ENCODE measurements at places on chromosomes 7 and 10. TPM values are rescaled to one million over a fixed set of nuclear protein-coding genes. Genes with fewer than 3 reads are reported as not detected.
A peak's percentile ranks its signal among the peaks of the same experiment; 100 is the strongest.

- H3K36me3 ChIP-seq, result no peaks in the 10 kb centered on the region
- H3K4me1 ChIP-seq, result no peaks in the 10 kb centered on the region
- H3K4me3 ChIP-seq, result no peak overlapping the region
- H3K27me3 ChIP-seq, result no peaks in the 10 kb centered on the region
- no peak overlapping the region for H3K27ac ChIP-seq
- peak; percentile 16 for DNase-seq
Observed at GRCh38 chr7:3897430-3898372, 596.6 kb downstream of the SDK1 start.

GRCh38 chr7:80415522-80415921, 96.3 kb downstream of the GNAT3 start:
- H3K36me3 ChIP-seq, result no peaks in the 10 kb centered on the region
- no peak overlapping the region for H3K27ac ChIP-seq
- no peaks in the 10 kb centered on the region for H3K4me1 ChIP-seq
- no peak overlapping the region for H3K4me3 ChIP-seq
- no peak for DNase-seq

- DNase-seq, result no peak
- H3K36me3 ChIP-seq, result no peaks in the 10 kb centered on the region
- H3K27ac ChIP-seq, result no peak overlapping the region
Observed at GRCh38 chr10:131071721-131072120, 239.8 kb downstream of the TCERG1L start.

DNA sequence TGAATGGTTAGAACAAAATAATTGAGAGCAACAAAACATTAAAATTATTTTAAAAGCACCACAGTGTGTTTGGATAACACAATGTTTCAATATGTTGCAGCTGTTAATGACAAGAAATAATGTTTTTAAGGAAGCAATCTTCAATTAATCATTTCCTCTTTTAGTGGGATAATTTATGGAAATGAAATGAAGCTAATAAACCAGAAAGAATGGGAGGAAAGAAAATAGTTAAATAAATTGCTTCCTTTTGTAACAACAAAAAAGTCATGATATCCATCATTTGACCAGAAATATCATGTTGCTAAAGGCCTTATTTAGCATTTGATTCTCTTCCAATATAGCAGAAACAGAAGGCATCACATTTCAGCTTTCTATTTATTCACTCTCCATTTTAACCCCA, 224.5 kb downstream of the SEMA3A start:
- no peak overlapping the region for H3K27ac ChIP-seq
- H3K27me3 ChIP-seq, result no peaks in the 10 kb centered on the region
- H3K4me3 ChIP-seq, result no peak overlapping the region
- H3K36me3 ChIP-seq, result no peaks in the 10 kb centered on the region
- no peak for DNase-seq

NYAP1 gene
- total RNA-seq, result 0.13 TPM

- H3K27me3 ChIP-seq, result no peaks in the 10 kb centered on the region
- no peak overlapping the region for H3K4me3 ChIP-seq
- H3K27ac ChIP-seq, result no peak overlapping the region
- no peaks in the 10 kb centered on the region for H3K36me3 ChIP-seq
Observed at GRCh38 chr10:66102756-66103155, 823.1 kb upstream of the LRRTM3 start.

DNA sequence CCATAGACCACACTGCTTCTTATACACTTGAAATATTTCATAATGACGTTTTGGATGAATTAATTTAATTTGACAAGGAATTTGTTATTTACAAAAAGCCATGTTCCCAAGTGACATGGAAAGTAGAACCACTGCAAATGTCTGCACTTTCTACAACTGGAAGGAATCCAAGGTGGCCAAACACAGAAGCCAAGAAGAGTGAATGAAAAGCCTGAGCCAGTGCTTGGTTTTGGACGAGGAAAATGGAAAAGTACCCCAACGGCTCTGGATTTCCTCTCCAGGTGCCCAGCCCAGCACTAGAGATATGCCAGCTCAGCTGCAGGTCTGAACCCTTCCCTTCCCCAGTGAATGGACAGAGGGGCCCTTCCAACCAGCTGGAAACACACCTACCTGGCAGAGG, 279.4 kb downstream of the TNS3 start:
- no peak overlapping the region for H3K27ac ChIP-seq
- no peak for DNase-seq
- no peaks in the 10 kb centered on the region for H3K27me3 ChIP-seq
- H3K4me3 ChIP-seq, result no peak overlapping the region
- H3K4me1 ChIP-seq, result no peaks in the 10 kb centered on the region

GRCh38 chr10:35399414-35400009, 63.2 kb downstream of the CCNY start:
- H3K27me3 ChIP-seq, result no peaks in the 10 kb centered on the region
- no peak overlapping the region for H3K4me3 ChIP-seq
- H3K4me1 ChIP-seq, result peaks cover 17% of the 10 kb centered on the region
- peak overlapping the region; percentile 34 for H3K27ac ChIP-seq
- H3K36me3 ChIP-seq, result no peaks in the 10 kb centered on the region
- DNase-seq, result no peak

- no peak overlapping the region for H3K27ac ChIP-seq
- no peaks in the 10 kb centered on the region for H3K36me3 ChIP-seq
- peaks cover 26% of the 10 kb centered on the region for H3K4me1 ChIP-seq
- no peaks in the 10 kb centered on the region for H3K27me3 ChIP-seq
Observed at GRCh38 chr10:118725886-118726500, 28.8 kb downstream of the CACUL1 start.

DNA sequence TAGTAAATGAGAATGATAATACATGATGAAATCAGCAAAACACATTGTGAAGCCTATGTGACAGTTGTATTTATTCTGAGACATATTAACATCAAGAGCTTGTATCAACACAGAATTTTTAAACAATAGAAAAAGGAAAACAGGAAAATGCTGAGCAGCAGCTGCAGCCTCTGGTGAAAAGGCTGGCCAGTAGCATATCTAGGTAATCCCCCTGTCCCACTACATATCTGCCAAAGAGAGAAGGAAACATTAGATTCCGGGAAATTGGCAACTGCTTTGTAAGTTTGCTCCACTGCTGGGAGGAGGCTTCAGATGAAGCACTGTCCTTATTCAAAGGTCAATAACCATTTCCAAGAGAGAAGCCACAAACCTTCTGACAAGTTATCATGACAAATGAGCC, 89.4 kb downstream of the RALA start:
- no peaks in the 10 kb centered on the region for H3K27me3 ChIP-seq
- DNase-seq, result no peak
- no peaks in the 10 kb centered on the region for H3K36me3 ChIP-seq
- H3K27ac ChIP-seq, result no peak overlapping the region
- no peaks in the 10 kb centered on the region for H3K4me1 ChIP-seq

DNA sequence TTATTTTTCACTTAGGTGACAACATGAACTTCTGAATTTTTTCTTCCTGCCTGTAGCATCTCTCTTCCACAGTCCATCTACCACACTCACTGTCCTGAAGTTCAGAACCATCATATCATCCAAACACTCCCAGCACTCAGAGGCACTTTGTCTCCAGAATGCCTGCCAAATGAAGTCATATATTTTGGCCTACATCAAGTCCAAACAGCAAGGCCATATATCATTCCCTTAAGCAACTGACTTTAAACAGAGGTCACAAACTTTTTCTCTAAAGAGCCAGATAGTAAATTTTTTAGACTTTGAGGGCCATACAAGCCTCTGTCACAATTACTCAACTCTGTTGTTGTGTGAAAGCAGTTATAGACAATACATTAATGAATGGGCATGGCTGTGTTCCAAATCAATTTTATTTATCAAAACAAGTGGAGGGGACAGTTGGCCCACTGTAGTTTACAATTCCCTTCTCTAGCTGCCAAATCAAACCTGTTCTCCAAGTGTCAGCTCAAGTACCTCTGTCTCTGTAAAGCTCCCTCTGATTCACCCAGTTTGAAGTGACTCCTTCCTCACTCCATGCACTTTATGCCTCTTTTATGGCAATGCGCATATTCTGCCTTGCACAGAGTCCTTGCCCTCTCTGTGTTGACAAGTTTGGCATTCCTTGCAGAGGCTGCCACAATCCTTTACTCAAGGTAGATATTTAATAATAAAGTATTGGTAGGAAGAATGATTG, 305.7 kb downstream of the FZD1 start:
- DNase-seq, result no peak
- H3K4me3 ChIP-seq, result no peak overlapping the region

DNA sequence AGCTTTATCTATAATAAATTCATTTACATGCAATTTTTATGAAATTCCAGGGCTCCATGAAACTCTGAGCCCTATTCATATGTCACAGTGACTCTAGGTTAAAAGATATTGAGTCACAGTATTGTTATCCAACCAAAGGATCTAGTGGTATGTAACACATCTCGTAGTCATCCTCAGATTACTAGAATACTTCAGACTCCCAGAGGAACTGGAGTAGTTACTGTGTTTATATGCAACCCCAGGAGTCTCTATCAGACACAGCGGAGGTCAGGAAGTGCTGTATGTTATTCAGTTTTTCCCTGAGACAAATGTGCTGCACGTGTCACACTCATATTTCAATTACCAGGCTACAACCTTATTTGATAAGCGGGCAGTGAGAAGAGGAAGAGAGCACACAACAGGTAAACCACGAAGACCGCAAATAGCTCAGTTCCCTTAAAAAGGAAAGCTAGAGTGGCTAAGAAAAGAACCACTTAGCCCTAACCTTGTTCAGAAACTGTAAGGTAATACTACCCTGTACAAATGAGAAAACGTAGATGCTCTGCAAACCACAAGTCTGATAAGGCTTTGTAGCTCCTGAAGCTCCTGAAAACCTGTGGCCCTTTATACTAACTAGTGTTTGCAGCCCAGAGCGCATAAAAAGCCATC, 114.0 kb upstream of the CNTNAP2 start:
- no peak overlapping the region for H3K4me3 ChIP-seq
- no peaks in the 10 kb centered on the region for H3K36me3 ChIP-seq
- H3K4me1 ChIP-seq, result no peaks in the 10 kb centered on the region
- DNase-seq, result no peak
- H3K27me3 ChIP-seq, result no peaks in the 10 kb centered on the region

HDAC9 gene
- 2.5 TPM for total RNA-seq

CALHM3 gene
- total RNA-seq, result not detected

DNA sequence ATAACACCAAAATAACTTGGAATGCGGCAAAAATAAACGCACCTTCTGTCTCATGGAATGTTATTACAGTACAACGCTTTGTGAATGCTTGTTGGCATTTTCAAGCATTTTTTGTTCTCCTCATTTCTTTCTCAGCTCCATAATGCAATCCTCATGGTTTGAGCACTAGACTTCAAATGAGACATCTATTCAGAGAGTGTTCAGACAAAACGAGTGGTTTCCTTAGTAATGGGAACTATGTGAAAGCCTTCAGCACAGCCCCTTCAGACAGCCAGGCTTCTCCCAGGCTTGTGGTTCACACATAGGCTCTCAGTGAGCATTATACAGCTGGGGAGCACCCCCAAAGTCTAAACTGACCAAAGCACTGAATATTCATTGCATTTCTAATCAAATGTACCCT, 8.6 kb upstream of the LRRN3 start:
- H3K4me3 ChIP-seq, result no peak overlapping the region
- no peak for DNase-seq
- H3K36me3 ChIP-seq, result no peaks in the 10 kb centered on the region
- no peak overlapping the region for H3K27ac ChIP-seq
- H3K4me1 ChIP-seq, result peaks cover 41% of the 10 kb centered on the region

DNA sequence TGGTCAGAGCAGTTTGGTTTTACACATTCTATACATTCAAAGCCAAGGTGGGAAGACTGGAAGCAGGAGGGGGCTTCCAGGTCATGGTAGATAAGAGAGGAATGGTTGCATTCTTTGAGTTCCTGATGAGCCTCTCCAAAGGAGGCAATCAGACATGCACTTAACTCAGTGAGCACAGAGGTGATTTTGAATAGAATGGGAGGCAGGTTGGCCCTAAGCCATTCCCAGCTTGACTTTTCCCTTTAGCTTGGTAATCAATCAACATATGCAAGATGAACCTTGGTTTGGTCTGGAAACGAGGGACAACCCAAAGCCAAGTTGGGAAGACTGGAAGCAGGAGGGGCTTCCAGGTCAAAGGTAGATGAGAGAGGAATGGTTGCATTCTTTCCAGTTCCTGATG, 31.4 kb downstream of the TCERG1L start:
- no peak overlapping the region for H3K27ac ChIP-seq
- H3K27me3 ChIP-seq, result no peaks in the 10 kb centered on the region
- no peak for DNase-seq

GRCh38 chr10:17981766-17982380, 30.2 kb downstream of the SLC39A12 start:
- H3K27me3 ChIP-seq, result no peaks in the 10 kb centered on the region
- no peaks in the 10 kb centered on the region for H3K4me1 ChIP-seq
- no peak overlapping the region for H3K4me3 ChIP-seq

GRCh38 chr10:71219918-71220688, 7.7 kb downstream of the UNC5B start:
- no peak overlapping the region for H3K27ac ChIP-seq
- peaks cover 15% of the 10 kb centered on the region for H3K27me3 ChIP-seq
- no peak for DNase-seq
- no peaks in the 10 kb centered on the region for H3K36me3 ChIP-seq
- H3K4me3 ChIP-seq, result no peak overlapping the region

GRCh38 chr7:45078125-45078681, 10.6 kb downstream of the NACAD start:
- no peak overlapping the region for H3K4me3 ChIP-seq
- DNase-seq, result no peak
- H3K4me1 ChIP-seq, result no peaks in the 10 kb centered on the region
- no peaks in the 10 kb centered on the region for H3K27me3 ChIP-seq

- no peaks in the 10 kb centered on the region for H3K36me3 ChIP-seq
- no peaks in the 10 kb centered on the region for H3K4me1 ChIP-seq
- H3K27ac ChIP-seq, result no peak overlapping the region
- no peak overlapping the region for H3K4me3 ChIP-seq
Observed at GRCh38 chr7:158244873-158245723, 342.5 kb downstream of the PTPRN2 start.

SSC4D gene
- 0.55 TPM for total RNA-seq

UCN3 gene
- not detected for total RNA-seq

GRCh38 chr7:46653848-46654247, 732.8 kb upstream of the IGFBP3 start:
- no peaks in the 10 kb centered on the region for H3K27me3 ChIP-seq
- no peaks in the 10 kb centered on the region for H3K4me1 ChIP-seq
- DNase-seq, result no peak
- no peak overlapping the region for H3K4me3 ChIP-seq

- no peaks in the 10 kb centered on the region for H3K27me3 ChIP-seq
- no peak for DNase-seq
- no peak overlapping the region for H3K27ac ChIP-seq
- H3K4me1 ChIP-seq, result peaks cover 6% of the 10 kb centered on the region
- no peak overlapping the region for H3K4me3 ChIP-seq
- H3K36me3 ChIP-seq, result no peaks in the 10 kb centered on the region
Observed at GRCh38 chr7:7996568-7996967, 28.0 kb downstream of the GLCCI1 start.

TMEM248 gene
- total RNA-seq, result 91.6 TPM
